GM23338 (cell line): ENCODE measurements at places on chromosomes 5 and 9. TPM values are rescaled to one million over a fixed set of nuclear protein-coding genes. Genes with fewer than 3 reads are reported as not detected.

- H3K27me3 ChIP-seq, result no peaks in the 10 kb centered on the region
- no peaks in the 10 kb centered on the region for H3K36me3 ChIP-seq
- H3K4me3 ChIP-seq, result no peak overlapping the region
- no peak overlapping the region for H3K27ac ChIP-seq
- H3K4me1 ChIP-seq, result no peaks in the 10 kb centered on the region; the same call in 1 of the 2 replicates
- DNase-seq, result no peak
These were observed 94.3 kb downstream of the DAP start for GRCh38 chr5:10666531-10667299.

GRCh38 chr5:96614110-96614691 is 48.0 kb upstream of the CAST start:
- H3K27ac ChIP-seq, result no peak overlapping the region
- H3K27me3 ChIP-seq, result no peaks in the 10 kb centered on the region
- H3K4me3 ChIP-seq, result no peak overlapping the region
- H3K4me1 ChIP-seq, result no peaks in the 10 kb centered on the region

Gene BTNL8
- 0.85 TPM in 1 of 2 replicates, not detected in the other for total RNA-seq

DNA sequence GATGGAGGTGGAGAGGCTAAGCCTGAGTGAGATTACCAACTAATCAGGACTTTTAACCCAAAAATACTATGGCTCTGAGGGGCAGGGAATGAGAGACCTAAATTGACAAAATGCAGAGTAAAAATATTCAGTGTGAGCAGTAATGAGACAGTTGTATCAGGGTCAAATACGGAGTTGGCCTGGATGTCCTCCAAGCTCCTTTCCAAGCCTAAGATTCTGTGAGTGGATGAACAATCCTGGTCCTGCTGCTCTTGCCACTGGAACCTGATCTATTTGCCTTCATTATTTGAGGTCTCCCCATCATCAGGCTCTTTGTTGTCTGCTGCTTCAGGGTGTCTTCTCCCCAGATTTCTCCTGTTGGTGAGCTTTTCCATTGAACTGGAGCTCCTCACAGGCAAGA is 1.1 kb downstream of the PDCD1LG2 start:
- H3K36me3 ChIP-seq, result 0 out of 2 replicates have a peak, but pooled peaks cover 3% of the 10 kb centered on the region
- no peak overlapping the region for H3K27ac ChIP-seq
- H3K27me3 ChIP-seq, result no peaks in the 10 kb centered on the region
- DNase-seq, result no peak
- H3K4me1 ChIP-seq, result no peaks in the 10 kb centered on the region

- no peaks in the 10 kb centered on the region for H3K4me1 ChIP-seq
- no peaks in the 10 kb centered on the region for H3K27me3 ChIP-seq
- no peak for DNase-seq
- no peak overlapping the region for H3K4me3 ChIP-seq
These were observed 88.3 kb downstream of the NSUN2 start for GRCh38 chr5:6544561-6544935.

Gene LHX3
- total RNA-seq, result not detected in 2 replicates

GRCh38 chr5:51664491-51665250 is 281.4 kb downstream of the ISL1 start:
- no peaks in the 10 kb centered on the region for H3K36me3 ChIP-seq
- no peaks in the 10 kb centered on the region for H3K27me3 ChIP-seq
- H3K4me3 ChIP-seq, result no peak overlapping the region

DNA sequence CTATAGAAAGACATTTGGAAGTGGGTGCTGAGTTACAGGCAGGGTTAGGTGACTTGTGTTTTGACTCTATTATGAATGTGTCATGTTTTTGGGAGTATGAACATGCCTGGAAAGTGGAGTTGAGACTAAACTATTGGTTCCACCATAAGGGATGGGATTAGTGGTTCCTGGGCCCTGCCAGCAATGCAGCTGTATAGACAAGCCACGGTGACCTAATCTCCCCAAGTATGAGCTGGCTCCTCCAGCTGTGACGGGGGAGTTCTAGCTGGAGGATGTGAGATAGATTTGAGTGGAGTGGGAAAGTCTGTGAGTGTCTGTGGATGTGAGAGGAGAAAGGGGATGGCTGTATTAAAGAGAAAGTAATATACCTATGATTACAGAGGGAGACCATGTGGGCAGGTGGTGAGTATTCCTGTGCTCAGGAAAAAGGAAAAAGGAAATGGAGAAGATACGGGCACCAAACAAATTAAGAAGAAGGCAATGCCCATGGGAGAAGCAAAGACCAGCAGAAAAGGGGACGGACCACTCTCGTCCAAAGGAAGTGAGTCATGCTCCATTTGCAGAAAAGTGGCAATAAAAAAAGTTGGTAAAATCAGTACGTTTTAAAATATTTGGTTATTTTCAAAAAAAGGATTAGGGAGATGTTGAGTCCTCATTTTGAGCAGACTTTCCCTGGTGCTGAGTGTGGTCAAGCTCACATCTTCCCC is 48.3 kb upstream of the ICE1 start:
- DNase-seq, result no peak
- H3K36me3 ChIP-seq, result no peaks in the 10 kb centered on the region
- no peaks in the 10 kb centered on the region for H3K27me3 ChIP-seq
- H3K4me1 ChIP-seq, result no peaks in the 10 kb centered on the region; the same call in 1 of the 2 replicates
- H3K27ac ChIP-seq, result no peak overlapping the region

- H3K36me3 ChIP-seq, result no peaks in the 10 kb centered on the region
- no peaks in the 10 kb centered on the region for H3K4me1 ChIP-seq
- H3K27ac ChIP-seq, result no peak overlapping the region
- no peak for DNase-seq
These were observed 114.6 kb upstream of the SPOCK1 start for GRCh38 chr5:137613554-137614265.
